ENCODE measurements at places on chromosomes 4 and X.

DNA sequence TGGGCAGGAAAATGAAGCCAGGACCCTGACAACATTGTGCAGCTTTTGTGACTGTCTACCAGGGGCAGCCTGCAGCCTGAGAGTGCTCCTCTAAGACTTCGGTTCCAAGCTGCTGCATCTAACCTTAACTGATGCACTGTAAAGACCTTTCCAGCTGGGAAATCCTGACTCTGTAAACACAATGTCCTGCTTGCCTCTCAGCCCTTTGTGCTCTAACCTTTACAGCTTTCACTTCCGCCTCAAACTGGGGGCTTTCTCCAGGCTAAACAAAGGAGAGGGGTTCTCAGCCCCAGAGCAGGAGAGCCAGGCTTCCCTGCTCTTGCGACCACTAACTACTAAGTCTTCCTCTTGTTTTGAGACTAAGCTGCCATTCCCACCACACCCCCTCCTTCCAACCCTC lies 19.3 kb upstream of the RASL11B start:
- DNase-seq: no peak

GRCh38 chrX:77415882-77416281 lies 31.3 kb upstream of the FGF16 start:
- DNase-seq: no peak

GRCh38 chr4:124389591-124389990 lies 322.9 kb downstream of the ANKRD50 start:
- no peak for DNase-seq

GRCh38 chr4:170004651-170005295 lies 21.4 kb downstream of the MFAP3L start:
- no peak for DNase-seq

GRCh38 chr4:151035911-151036310 lies 20.8 kb upstream of the LRBA start:
- DNase-seq: no peak

DNA sequence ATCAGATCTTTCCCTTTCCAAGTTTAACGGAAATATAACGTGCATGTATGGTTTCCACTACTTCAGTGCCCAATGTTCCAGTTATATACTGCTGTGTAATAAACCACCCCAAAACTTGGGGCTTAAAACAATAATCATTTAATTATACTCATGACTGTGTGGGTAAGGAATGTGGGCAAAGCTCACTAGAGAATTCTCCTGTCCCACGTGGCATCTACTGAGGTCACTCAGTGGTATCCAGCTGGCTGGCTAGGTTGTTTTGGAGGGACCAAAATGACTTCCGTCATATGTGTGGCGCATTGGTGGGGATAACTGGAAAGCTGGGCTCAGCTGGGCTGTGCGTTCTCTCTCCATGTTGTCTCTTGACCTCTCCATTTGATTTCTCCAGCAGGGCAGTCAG lies 18.5 kb downstream of the ZCCHC18 start:
- DNase-seq: no peak

Data from activated CD4-positive, alpha-beta T cell treated with anti-CD3 and anti-CD28 coated beads, Interleukin-2, amount 50 U/mL, for 16 hours (primary cell).